Mesenteric fat pad (tissue), 1 donor: ENCODE measurements at places on chromosomes 3 and 15. TPM values are rescaled to one million over a fixed set of nuclear protein-coding genes. Genes with fewer than 3 reads are reported as not detected.

Gene LRRC15
- 0.35 TPM for total RNA-seq

Gene TMEM212
- not detected for total RNA-seq

Gene NANOGP8
- total RNA-seq = not detected

Gene ZNF774
- total RNA-seq = 0.84 TPM

Gene DNAH12
- 0.06 TPM for total RNA-seq

Gene C3orf85
- total RNA-seq = not detected
